ENCODE measurements at places on chromosomes 11 and 22.
A peak's percentile ranks its signal among the peaks of the same experiment; 100 is the strongest.

GRCh38 chr11:10454878-10455631 is at the start of gene AMPD3:
TSS of gene AMPD3 (plus strand) at chr11:10455264. CDS start at chr11:10461520, 6,256 bp downstream.
- DNase-seq = no peak

DNA sequence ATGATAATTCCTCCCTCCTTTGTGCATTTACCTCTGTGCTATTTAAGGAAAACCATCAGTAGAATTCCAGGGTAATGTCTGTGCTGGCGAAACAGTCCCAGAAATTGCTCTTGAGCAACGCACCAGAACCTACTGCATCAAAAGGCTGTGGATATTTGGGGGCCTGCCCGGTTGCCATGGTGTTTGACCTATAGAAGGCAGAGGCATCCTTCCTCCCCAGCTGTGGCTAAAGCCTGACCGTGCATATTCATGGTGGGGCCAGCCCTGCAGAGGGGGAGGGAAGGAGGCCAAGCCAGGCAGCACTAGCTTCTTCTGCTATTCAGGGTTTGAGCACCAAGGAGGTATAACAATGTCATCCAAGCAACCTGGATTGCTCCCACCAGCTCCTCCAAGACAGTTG is 215.0 kb upstream of the E2F8 start:
- DNase-seq = no peak

GRCh38 chr11:121464352-121464946 is 11.7 kb upstream of the SORL1-AS1 start:
- peak; percentile 80 for DNase-seq

GRCh38 chr11:66957971-66958231 is 282 bp downstream of the PC start:
- no peak for DNase-seq

- peak; percentile 16 for DNase-seq
Observed at GRCh38 chr22:37416827-37417226, 10.5 kb downstream of the ELFN2 start.

DNA sequence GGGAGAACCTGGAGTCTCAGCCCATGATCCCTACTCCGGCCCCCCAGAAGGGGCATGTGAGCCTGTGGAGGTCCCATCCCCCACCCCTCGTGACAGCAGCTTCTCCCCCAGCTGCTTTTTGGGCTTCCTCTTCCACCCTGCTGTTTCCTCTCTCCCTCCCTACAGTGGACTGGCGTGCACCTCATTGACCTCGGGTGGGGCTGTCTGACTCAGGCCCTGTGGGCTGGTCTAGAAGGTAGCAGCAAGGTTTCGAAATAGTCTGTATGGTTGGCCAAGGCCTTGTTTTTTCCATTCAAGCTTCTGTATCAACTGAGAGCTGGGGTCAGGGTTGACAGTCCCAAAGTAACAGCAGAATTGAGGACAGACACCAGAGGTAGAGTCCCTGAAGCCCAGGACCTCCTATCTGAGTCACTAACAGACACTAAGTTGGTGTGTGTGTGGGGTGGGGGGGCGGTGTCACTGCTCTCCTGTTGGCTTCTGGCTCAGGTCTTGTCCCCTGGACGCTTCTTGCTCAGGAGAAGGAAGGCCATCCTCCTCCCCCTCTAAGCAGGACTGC is 7.7 kb downstream of the SLC37A2 start:
- no peak for DNase-seq

DNA sequence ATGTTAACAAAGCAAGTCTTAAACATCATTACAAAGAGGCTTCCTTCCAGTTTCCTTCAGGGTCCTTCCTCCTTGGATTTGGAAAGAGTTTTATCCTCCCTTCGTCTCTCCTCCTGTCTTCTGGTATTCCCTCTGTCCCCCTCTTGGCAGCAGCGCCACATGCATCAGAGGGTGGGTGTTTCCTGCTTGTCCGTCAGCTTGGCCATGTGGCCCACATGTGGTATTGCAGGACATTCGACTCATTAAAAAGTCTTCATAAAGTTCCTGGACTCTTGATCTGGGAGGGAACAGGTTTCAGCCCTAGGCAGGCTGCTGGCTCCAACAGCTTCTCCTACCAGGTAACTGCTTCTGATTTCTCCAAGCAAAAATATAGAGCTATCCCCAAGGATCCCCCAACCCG is 189.8 kb downstream of the CSNK2A3 start:
- no peak for DNase-seq

GRCh38 chr11:45208135-45208534 is 61.7 kb downstream of the PRDM11 start:
- DNase-seq = no peak

GRCh38 chr11:34145847-34146381 is 40.5 kb downstream of the NAT10 start:
- DNase-seq = no peak

DNA sequence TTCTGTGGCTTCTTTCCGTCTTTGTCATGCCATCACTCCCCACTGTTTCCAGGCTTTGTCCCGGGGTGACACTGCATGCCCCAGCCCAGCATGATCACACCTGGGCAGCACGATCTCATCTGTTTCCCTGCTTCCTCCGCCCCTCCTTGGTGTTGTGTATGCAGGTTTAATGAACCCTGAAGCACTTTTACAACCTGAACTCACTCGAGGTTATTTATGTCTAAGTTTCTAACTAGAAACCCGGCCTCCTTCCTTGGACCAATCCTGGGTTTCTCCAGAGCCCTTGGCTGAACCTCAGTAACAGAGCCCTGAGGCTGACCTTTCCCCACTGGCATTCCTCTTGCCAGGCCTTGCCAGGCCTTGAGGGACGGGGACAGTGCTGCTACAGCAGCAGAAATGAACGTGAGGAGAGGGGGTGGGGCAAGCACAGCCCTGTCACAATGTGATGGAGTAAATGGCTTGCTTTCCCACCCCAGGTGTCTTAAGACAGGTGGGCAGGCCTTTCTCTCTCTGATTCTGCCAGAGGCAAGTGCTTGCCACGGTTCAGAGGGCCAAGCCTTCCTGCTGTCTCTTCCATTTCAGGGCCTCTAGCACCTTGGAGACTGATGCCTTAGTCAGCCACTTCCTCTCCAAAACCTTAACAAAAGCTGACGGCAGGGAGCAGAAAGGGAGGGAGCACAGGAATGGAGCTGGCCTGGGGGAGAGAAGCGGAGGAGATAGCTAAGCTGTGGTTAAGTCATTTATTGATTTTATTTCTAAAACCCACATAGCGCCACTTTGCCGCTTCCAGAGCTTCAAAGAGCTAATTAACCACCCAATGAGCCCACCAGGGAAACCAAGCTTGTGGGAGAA is 3.1 kb upstream of the PYGM start:
- DNase-seq = no peak

GRCh38 chr22:40867109-40867508 is 5.2 kb upstream of the DNAJB7 start:
- DNase-seq = no peak

GRCh38 chr11:116955949-116956348 is 118.5 kb upstream of the APOA1 start:
- DNase-seq = no peak

GRCh38 chr11:31767685-31768084 is 43.4 kb downstream of the PAX6 start:
- DNase-seq = no peak

DNA sequence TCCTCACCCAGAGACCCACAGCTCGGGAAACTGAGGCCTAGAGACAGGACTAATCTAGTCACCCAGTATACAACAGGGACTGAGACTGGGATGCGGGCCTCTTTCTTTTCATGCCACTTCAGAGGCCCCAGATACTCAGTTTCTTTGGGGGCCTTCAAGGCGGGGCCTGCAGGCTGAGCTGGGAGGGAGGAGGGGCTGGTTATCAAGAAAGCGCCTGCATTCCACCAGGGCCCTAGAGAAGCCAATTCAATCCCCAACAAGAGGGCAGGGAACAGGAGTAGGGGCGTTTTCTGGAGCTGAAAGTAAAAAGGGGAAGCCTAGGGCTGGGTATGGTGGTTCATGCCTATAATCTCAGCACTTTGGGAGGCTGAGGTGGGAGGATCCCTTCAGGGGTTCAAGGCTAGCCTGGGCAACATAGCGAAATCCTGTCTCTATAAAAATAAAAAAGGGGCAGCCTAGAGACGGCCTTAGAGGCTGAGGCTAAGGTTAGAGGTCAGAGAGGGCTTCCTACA is 1.6 kb downstream of the ATG2A start:
- no peak for DNase-seq

DNA sequence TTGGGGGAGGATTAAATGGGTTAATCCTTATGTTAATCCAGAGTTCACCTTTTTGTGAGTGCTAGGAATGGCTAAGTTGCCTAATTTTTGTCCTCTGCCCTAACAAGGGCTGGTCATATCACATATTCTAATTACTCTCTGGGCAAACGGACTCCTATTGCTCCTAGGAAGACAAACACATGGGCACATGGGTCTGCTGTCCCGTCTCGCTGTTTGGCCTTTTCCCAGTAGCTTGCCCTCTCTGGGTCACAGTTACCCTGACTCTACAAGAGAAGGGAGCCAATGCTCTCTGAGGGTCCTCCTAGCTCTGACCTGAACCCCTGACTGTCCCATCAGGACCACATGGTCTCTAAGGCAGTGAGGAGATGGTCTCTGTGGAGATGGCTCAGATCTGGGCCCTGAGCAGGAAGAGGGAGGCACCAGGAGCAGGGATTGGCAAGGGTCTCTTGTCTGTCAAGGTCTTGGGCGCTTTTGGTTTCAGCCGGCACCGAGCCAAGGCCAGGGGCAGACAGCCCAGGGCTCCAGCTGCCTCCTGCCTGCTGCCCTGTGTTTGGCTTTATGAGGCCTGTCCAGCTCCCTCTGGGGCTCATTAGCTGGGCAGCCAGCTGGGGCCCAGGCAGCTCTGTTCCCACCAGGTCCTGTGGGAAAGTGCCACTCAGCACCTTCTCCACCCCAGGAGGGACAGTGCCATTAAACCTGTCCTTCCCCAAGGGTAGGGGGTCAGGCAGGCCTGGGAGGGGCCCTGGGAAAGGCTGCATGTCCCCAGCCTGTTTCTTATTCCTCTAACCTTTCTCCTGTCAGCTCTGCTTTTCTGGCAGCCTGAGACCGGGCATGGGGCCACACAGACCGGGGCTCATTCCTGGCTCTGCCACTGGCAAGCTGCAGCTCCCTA is 559.9 kb downstream of the MN1 start:
- no peak for DNase-seq

- DNase-seq = no peak
Observed at GRCh38 chr11:27076121-27076589, 35.5 kb downstream of the BBOX1 start.

- no peak for DNase-seq
Observed at GRCh38 chr11:121338536-121338935, 46.0 kb downstream of the SC5D start.
